Myocyte (in vitro differentiated cells): ENCODE measurements at places on chromosomes 2 and 18. TPM values are rescaled to one million over a fixed set of nuclear protein-coding genes. Genes with fewer than 3 reads are reported as not detected.

DNA sequence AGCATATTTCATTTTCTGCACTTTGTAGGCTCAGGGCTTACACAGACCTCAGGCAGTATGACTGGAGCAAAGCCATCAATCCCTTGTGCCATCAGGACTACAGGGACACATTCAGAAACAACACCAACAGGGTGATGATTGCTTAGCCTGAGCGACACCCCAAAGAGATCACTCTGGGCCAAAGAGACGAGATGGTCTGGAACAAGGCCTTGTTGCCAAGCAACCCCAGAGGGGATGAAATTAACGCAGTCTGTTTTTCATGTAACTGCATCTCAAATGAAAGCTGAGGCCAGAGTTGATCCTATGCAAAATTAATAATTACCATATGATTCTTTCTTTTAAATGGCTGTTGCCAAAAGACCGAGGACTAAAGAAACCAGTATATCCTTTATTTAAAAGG is 20.2 kb upstream of the B3GNT2 start:
- DNase-seq, result no peak

DNA sequence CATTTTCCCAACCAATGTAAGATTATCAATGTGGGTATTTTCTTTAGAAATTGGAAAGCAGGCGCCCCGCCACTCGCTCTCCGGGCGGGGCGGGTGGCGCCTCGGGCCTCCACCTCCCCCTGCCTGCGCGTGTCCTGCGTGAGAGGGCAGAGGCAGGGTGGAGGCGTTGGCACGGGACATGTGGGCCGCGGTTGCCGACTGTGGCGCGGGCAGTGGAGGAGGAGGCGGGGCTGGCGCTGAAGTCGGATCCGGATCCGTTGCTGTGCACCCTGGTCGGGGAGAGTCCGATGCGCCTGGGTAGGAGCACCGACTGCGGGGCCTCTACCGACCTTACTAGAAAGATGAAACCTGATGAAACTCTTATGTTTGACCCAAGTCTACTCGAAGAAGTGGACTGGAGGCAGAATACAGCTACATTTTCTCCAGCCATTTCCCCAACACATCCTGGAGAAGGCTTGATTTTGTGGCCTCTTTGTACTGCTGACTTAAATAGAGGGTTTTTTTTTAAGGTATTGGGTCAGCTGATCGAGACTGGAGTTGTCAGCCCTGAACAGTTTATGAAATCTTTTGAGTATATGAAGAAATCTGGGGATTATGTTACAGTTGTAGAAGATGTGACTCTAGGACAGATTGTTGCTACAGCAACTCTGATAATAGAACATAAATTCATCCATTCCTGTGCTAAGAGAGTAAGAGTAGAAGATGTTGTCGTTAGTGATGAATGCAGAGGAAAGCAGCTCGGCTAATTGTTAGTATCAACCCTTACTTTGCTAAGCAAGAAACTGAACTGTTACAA is 37.9 kb downstream of the PMS1 start:
- peak; percentile 35 for DNase-seq

- DNase-seq, result no peak
Observed at GRCh38 chr2:189851174-189851826, 67.0 kb downstream of the PMS1 start.

SERPINB11 gene
- total RNA-seq, result not detected in 2 replicates
